ENCODE measurements at places on chromosomes 13 and 19.

GRCh38 chr19:5451494-5451893 lies 3.7 kb upstream of the ZNRF4 start:
- DNase-seq, result no peak

GRCh38 chr19:14418856-14419105 lies 360 bp downstream of the DDX39A start:
- peak; percentile 82 for DNase-seq

DNA sequence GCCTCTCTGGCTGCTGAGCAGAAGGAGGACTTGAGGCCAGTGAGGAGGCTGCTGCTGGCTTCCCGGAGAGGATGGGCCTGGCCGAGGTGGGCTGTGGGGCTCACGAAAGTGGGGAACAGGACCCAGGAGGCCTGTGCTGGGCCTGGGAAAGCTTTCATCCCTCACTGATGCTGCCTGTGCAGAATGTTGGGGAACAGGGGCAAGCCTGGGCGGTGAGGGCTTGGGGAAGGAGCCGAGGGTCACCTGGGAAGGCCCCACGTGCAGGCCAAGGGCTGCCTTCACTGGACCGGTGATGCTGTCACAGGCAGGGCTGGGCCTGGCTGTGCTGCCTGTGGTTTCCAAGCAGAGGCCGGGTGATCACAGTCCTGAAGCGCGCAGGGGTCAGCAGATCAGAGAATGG lies 9.4 kb downstream of the AP1M1 start:
- no peak for DNase-seq

GRCh38 chr19:12092956-12093355 lies 28.4 kb downstream of the ZNF844 start:
- DNase-seq, result no peak

DNA sequence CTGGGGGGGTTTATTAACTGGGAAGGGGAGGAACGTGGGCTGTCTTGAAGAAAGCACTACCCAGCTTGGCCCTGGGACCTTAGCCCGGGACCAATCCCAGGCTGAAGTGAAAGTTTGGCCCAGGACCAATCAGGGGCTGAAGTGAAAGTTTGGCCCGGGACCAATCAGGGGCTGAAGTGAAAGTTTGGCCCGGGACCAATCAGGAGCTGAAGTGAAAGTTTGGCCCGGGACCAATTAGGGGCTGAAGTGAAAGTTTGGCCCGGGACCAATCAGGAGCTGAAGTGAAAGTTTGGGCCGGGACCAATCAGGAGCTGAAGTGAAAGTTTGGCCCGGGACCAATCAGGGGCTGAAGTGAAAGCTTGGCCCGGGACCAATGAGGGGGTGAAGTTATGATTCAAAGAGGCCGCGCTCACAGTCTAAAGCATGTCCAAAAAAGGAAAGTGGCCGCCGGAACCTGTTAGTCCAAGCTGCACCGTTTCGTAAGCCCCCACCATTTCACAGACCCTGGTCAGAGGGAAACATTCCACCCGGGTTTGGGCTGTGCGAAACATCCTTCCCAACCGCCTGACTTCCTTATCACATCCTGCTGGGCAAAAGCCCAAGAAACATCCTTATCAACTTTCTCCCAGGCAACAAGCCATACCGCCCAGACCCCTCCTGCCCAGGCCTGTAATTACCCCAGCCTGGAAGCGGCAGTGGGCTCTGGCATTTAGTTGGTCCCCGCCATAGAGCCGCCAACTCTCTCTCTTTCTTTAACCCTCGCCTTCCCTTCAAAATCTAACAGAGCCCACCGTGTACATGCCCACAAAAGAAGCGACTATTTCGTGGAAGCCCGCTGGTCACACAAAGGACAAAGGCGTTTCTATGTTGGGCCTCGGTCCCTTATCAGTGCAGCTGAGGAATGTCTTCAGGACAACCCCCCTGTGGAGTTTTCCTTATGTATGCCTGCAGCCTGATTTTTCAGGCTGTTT lies 1.1 kb downstream of the ZNF850 start:
- DNase-seq, result no peak

DNA sequence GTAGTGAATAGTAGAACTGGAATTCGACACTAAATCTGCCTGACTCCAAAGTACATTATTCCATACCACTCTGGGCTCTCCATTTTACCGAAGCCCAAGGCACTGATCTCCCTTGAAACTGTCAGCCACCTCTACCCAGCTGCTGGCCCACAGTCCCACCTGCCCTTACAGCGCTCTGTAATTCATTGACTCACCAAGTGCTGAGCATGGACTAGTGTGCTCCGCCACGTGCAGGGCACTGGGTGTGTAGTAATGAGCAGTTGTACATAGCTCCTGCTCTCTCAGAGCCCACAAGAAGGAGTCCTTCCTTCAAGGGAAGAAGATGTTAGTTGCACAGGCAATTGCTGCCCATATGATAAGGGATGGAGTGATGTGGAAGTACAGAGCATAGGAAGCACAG lies 76.6 kb upstream of the SIAH3 start:
- DNase-seq, result no peak

- no peak for DNase-seq
These were observed 13.1 kb upstream of the LAMP1 start for GRCh38 chr13:113283904-113284303.

- DNase-seq, result no peak
These were observed 60.4 kb downstream of the MYO9B start for GRCh38 chr19:17136021-17136420.

- DNase-seq, result no peak
These were observed 1227.4 kb downstream of the PCDH17 start for GRCh38 chr13:58858870-58859371.

DNA sequence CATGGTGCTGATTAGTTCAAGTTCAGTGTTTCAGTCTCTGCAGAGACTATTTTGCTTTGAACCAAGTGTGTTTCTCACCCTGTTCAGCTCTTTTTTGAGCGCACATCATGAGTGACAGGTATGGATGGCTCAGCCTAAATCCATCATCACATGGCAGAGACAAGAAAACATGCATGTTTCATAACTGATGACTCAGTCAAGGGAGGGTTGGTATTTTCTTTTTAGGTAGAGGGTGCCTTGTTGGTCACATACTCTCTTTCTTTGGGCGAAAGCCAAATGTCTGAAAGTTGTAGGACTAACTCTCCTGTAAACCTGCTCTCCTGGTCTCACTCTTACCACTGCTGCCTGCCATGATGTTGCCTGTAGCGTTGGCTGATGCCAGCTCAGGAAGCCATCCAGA lies 48.1 kb upstream of the RAP2A start:
- no peak for DNase-seq

DNA sequence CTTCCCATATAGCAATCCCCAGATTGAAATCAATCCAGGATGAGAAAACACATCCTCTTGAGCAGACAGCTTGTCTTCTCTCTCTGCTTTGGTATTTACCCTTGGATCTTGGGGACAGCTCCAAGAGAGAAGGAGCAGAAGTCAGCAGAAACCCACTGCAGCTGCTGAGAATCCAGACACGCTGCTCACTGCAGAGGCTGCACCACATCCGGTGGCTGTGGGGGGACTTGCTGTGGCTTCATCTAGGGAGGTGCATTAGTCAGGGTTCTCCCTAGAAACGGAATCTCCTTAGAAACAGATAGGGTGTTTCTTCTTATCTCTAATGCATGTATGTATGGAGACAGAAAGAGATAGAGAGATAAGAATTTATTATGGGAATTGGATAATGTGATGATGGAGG lies 2.7 kb downstream of the CYP4F12 start:
- DNase-seq, result no peak

DNA sequence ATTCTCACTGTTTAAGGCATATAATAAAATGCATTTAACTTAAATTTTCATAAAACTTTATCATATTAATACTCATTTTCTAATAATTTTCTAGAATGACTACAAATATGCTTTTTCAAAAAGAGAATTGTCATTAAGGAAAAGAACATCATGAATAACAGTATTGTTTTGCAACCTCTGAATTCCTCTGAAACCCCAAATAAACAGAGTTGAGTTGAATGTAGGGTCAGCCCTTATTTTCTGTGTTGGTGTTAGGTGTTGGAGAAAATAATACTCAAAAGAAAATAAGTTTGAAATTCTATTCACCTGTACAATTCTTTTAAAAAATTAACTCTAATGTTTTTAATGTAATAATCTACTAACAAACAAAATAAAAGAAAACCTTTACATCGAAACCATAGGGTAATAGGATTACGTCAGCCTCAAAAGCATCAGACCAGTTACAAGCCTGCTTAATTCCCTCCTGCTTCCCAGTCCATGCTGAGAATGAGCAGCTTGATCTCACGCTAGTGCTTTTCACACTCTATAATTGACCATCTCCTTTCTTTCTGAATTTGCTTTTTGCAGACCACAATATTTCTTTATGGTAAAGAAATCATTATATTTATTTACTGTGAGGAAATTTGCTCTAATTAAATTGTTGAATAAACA lies 160.9 kb downstream of the PCDH9 start:
- no peak for DNase-seq

DNA sequence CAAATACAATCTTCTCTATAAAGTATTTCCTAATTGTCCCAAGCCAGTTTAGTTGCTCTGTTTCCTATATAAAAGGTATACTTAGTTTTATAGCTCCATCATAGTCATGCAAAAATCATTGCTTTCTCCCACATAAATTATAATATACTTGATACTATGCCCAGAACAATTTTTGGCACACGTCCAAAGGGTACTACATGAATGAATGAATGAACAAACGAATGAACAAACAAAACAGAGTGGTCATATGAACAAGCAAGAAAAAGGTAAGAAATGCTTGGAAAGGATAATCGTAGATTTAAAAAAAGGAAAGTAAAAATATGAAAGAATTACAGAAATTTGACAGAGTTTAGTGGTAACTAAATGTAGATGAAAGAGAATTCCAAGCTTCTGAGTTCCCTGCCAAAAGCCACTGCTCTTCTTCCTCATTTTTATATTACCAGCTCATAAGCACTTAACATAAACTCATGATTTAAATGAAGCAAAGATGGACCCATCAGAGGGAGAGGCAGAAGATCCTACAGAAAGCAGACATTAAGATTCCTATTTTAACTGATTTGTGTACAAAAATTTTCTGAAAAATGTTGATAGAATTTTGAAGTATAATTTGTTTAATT lies 123.2 kb downstream of the ENOX1 start:
- DNase-seq, result no peak

- no peak for DNase-seq
These were observed 150.6 kb upstream of the RNF113B start for GRCh38 chr13:98327371-98328270.

- DNase-seq, result no peak
These were observed 805 bp downstream of the ZNF784 start for GRCh38 chr19:55623561-55623960.

- DNase-seq, result no peak
These were observed 8.9 kb upstream of the FAM124A start for GRCh38 chr13:51213173-51213728.

GRCh38 chr13:97189928-97190327 lies 32.2 kb upstream of the MBNL2 start:
- no peak for DNase-seq

DNA sequence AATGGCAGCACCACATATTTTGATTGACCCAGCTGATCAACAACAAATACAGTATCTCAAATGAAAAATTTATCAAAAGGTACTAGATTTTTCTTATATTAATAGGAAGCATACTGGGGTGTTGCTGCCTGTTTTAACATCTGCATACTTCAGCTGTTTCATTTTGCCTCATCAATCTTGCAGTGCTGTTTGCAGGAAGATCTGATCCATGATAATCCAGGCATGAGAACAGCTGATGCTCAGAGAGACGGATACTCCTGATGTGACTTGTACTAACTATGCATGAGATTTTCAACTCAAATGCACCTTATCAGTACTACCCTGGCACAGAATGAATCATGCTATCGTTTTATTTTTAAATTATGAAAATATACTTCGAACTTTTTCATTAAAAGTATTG lies 2136.8 kb downstream of the PCDH9 start:
- no peak for DNase-seq

- DNase-seq, result no peak
These were observed 51.4 kb downstream of the NBEA start for GRCh38 chr13:34993470-34993869.

DNA sequence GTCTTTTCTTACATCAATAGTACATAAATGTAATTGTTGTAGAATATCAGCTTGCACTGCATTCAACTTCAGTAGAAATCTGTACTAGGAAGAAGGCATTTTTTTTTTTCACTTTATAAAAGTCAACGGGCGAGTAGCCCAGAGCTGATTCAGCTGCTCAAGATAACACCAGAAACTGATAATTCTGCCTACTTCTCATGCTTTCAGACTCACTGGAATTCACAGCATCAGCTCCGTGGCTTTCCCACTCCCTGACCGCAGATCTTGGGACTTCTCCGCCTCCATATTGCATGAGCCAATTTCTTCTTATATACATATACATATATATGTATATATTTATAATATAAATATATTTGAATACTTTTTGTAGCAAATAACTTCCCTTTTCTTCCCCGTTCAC lies 263.1 kb upstream of the RXFP2 start:
- no peak for DNase-seq

GRCh38 chr13:58773280-58773859 lies 1141.8 kb downstream of the PCDH17 start:
- DNase-seq, result no peak

DNA sequence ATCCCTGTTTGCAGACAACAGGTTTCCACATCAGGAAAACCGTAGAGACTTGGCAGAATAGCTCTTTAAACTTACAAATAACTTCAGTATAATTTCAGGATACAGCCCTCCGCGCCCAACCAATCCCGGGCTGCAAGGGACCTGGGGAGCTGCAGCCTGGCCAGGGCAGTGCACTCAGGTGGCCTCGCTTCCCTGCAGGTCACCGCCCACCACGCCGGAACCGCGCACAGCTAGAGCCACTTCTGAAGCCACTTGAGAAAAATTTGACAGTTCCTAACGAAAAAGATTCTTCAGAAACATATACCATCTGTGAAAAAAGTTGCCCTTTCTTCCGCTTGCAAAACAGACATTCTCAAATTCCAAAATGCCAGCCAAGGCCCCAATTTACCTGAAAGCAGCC lies 11.1 kb downstream of the ZNF91 start:
- DNase-seq, result no peak

DNA sequence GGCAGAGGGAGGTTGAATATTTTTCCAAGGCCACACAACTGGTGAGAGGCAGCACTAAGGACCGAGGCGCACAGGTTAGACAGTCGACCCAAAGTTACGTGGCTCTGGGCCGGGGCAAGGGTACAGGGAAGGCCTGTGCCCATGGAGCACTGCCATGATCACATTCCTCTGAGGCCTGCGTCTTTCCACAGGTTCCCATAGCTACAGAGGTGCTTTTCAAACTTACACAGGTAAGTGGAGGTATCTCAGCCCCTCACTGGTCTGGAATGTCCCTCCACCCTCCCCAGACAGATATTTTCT lies 814 bp downstream of the ZNF211 start:
- DNase-seq, result no peak
